ENCODE measurements at places on chromosomes 1 and 21.

- DNase-seq = no peak
Measured at GRCh38 chr1:19407494-19408096, 77.7 kb downstream of the CAPZB start.

- DNase-seq = peak; percentile 58
Measured at GRCh38 chr1:56457756-56458375, 121.5 kb downstream of the PLPP3 start.

GRCh38 chr1:245278846-245279245, 124.1 kb downstream of the KIF26B start:
- DNase-seq = no peak

GRCh38 chr1:70916034-70916427, 131.6 kb downstream of the PTGER3 start:
- DNase-seq = no peak

DNA sequence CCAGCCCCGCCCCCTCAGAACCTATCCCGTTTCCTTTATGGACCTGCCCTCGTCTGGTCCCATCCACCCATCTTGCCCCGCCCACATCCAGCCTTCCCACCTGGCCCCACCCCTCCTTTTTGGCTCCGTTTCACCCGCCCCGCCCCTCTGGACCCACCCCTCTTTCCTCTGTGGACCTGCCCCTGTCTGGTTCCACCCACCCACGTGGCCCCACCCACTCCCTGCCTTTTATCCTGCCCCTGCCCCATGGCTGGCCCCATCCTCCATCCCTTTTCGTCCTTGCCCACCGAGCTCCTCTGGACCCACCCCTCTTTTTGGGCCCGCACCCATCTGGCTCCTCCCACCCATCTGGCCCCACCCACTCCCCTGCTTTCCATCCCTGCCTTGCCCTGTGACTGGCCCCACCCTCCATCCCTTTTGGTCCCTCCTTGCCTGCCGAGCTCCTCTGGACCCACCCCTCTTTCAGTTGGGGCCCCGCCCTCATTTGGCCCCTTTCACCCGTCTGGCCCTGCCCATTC, 177.3 kb downstream of the CAMTA1 start:
- DNase-seq = no peak

DNA sequence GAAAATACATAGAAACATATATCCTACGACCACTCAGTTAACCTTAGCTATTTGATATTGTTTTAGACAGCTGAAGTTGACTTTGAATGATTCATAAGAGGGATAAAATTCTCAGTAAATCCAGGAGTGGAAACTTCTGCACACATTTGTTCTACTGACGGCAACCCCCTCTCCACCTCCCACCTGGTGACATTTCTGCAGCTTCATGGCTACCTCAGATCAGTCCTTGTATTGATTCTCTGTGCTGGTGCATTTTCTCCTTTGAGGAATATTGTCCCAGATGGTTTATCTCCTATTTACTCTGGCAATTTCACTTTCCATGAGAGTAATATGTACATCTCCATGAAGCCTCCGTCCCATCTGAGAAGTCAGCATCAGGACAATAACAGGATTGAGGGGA, 57.7 kb upstream of the COA6 start:
- no peak for DNase-seq

DNA sequence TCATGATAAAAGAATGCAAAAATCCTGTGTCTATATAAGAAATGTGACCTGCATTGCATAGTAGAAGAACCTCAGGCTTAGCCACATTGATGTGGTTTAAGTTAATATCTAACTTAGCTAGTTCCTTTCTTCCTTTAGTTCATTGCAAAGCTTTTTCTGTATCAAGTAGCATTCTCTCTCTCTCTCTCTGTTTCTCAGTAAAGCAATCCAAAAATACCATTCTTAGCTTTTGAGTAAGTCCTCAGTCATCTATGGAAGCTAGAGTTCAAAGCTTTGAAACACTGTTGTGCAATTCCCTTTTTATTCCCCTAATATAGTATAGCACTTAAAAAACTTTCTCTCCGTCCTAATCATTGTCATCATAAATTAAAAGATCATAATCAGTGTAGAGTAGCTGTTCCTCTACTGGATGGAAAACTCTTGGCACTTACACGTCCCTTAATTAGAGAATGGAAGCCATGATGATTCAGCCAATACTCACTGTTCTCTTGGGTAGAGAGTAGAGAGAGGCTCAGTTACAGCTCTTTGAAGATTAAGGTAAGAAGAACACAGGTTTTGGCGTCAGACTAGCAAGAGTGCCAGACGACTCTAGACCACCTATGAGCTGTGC, 350.3 kb upstream of the LYPLAL1 start:
- DNase-seq = peak; percentile 72
